ENCODE measurements at places on chromosomes 11 and 22. TPM values are rescaled to one million over a fixed set of nuclear protein-coding genes. Genes with fewer than 3 reads are reported as not detected.

GRCh38 chr11:69654001-69654659 lies 13.2 kb downstream of the CCND1 start:
- no peak for DNase-seq

KDM2A gene
- total RNA-seq, result 243 TPM

- no peak for DNase-seq
Observed at GRCh38 chr11:61023966-61024295, 52.5 kb downstream of the CD6 start.

OR52J3 gene
- not detected for total RNA-seq

MMP8 gene
- total RNA-seq, result not detected

GRCh38 chr11:100151944-100152343 lies 535.1 kb upstream of the ARHGAP42 start:
- no peak for DNase-seq

DNA sequence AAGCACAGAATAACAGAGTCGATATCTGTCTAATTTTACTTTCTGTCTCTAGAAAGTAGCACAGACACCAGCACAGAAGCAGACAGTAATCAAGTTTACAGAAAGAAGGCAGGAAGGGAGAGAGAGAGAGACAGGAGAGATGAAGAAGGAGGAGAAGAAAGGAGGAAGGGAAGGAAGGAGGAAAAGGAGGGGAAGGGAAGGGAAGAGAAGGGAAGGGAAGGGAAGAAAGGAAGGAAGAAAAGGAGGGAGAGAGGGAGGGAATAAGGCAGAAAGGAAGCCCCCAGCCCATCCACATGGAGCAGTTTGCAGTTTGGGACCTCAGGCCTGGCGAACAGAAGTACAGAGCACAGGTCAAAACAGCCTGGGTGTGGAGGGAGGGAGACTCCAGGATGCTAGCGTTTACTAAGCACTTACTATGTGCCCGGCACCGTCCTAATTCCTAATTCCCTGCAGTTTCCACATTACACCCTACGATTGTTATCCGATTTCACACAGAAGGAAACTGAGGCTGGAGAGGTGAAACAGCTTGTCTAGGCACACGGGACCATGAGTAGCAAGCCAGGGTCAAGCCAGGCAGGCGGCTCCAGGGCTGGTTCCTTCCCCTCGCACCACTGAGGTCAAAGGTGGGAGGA lies 46.0 kb upstream of the WNT7B start:
- DNase-seq, result no peak

DNA sequence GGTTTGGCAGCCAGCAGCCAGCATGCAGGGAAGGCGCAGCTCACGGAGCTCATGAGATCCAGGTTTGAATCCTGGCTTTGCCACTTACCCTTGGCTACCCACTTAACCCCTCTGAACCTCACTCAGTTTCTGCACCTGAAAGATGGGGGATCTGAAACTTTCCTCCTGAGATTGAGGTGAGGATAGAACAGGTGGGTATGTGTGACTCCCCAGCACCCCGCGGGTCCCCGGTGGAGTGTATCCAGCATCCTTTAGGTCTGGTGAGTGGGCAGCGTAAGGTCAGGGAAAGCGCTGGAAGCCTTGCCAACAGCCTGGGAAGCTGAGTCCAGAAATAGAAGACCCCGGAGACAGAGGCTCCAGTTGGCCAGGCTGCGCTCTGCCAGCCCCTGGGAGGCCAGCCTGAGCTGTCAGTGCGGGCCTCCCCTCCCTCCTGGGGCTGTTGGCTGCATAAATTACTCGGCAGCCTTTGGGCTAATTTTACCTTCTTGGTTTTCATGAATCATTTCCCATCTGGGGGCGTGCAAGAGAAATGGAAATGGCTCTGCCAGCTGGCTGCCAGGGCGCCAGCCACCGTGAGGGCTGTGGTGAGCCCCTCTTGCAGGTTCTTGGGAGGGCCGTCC lies 17.6 kb downstream of the PRDM11 start:
- DNase-seq, result no peak

- DNase-seq, result peak; percentile 58
Observed at GRCh38 chr22:33922349-33922681, 2.0 kb upstream of the LARGE1 start.

GRCh38 chr11:1231396-1232020 lies 8.6 kb downstream of the MUC5B start:
- DNase-seq, result no peak

PHF21B gene
- not detected for total RNA-seq

DNA sequence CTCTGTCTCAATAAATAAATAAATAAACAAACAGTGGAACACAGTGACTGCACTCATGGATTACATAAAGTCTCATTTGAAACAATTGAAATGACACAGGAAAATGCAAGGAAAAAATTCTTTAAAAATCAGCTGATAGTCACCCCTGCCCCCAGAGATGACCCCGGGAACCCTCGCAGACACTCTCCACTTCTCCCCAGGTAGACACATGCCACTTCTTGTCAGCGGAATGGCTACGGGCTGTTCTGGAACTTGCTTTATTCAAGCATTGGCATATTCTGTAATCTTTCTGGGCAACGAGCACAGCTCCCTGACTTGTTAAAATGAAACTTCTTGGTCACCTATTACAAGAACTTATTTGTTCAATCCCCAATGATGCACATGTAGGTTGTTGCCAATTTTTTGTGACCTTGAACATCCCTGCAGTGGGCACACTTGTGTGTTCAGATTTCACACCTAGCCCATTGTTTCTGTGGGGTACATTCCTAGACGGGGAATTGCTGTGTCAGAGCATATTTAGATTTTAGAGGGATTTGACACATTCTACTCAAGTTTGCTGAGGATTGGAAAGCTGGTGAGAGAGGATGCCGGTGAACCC lies 32.8 kb downstream of the MYEOV start:
- no peak for DNase-seq

DNA sequence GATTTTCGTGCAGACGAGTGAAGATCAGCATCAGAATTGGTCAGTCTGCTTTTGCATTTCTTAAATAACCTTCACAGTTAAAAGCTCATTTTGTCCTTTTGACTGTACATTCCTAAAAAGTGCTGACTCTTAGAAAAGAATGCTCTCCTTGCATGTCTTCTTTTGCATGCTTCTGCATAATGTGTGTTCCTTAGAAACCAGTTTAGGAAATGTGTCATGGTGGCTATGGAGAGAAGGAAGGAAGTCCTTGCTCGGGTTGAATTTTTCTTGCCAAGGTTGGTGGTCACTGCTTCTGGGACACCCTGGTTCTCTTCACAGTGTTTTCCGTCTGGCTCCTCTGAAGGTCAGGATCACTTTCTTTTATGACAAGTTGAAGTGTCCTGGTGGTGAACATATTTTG lies 6.8 kb downstream of the AP2A2 start:
- no peak for DNase-seq

OR8I2 gene
- total RNA-seq, result not detected

GRCh38 chr11:2924381-2924780 lies 4.8 kb downstream of the PHLDA2 start:
- no peak for DNase-seq

GRCh38 chr11:111344032-111344431 lies 35.0 kb downstream of the POU2AF1 start:
- DNase-seq, result no peak

- no peak for DNase-seq
Observed at GRCh38 chr11:85269109-85269508, 358.0 kb downstream of the DLG2 start.

LRRC32 gene
- total RNA-seq, result 1.0 TPM

DNA sequence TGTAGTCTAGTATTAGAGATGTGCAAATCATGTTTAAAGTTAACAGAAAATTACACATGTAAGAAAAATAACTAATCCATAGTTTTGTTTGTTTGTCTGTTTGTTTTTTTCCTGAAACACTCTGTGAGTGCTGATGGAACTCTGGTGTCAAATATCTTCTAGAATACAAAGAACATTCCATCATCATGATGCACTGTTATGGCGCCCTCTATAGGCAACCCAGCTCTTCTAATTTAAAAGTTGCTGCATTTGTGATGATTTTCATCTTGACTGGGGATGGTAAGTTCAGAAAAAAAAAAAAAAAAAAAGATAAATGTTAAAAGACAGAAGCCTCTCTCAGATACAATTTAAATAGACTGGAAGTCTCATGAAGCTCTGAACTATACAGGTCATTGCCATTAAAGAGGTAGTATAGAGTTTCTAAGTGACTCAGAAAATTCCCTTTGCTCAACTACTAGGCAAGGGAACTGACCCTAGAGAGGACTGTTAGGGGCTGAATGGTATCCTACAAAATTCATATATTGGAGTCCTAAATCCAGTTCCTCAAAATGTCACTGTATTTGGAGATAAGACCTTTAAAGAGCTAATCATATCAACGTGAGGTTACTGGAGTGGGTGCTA lies 597.2 kb upstream of the ANO3 start:
- no peak for DNase-seq

GRCh38 chr22:31269892-31270579 lies 22.3 kb downstream of the PIK3IP1 start:
- DNase-seq, result no peak

KCNJ11 gene
- total RNA-seq, result 2.0 TPM

- DNase-seq, result no peak
Observed at GRCh38 chr22:44621401-44622146, 80.4 kb upstream of the PRR5 start.

FAM180B gene
- 0.20 TPM for total RNA-seq

ANO5 gene
- not detected for total RNA-seq

DNA sequence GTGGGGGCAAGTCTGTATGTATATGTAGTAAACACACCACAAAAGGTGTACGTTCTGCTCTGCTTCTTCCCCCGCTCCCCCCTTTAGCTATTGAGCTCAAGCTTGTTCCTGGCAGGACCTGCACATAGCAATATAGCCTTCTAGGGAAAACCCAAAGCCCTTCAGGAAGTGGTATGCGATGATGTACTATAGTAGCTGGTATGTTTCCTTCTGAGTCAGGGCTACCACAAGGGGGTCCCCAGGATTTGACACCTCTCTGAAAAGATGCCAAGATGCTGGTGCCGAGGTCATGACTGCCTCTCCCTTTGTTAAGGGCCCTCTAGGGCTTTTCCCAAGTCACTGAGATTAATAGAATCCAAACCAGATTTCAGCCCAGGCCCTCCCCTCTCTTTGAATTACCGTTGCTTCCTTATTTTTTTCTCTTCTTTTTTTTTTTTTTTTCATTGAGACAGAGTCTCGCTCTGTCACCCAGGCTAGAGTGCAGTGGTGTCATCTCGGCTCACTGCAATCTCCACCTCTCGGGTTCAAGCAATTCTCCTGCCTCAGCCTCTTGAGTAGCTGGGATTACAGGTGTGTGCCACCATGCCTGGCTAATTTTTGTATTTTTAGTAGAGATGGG lies 268.4 kb downstream of the ETS1 start:
- peak; percentile 81 for DNase-seq

DNA sequence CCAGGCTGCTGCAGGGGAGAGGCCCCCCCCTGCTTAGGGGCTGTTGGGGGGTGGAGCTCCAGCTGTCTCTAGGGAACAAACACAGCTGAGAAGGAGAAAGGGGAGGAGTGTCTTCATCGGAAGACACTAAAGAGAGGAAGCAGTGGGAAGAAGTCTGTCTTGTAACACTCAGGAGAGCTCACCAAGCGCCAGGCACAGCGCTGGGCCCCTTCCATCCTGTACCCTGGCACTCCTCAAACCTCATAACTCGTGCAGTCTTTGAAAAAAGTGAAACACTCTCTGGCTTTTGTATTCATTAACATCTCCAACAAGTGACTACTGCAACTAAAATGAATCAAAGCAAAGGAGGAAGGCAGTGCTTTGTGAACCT lies 67.4 kb upstream of the PRDM11 start:
- peak; percentile 33 for DNase-seq

KLHDC7B gene
- total RNA-seq, result 6.2 TPM

- peak; percentile 79 for DNase-seq
Observed at GRCh38 chr22:33579448-33580093, 340.7 kb downstream of the LARGE1 start.

- no peak for DNase-seq
Observed at GRCh38 chr11:94882931-94883330, 90.4 kb downstream of the CWC15 start.

DNA sequence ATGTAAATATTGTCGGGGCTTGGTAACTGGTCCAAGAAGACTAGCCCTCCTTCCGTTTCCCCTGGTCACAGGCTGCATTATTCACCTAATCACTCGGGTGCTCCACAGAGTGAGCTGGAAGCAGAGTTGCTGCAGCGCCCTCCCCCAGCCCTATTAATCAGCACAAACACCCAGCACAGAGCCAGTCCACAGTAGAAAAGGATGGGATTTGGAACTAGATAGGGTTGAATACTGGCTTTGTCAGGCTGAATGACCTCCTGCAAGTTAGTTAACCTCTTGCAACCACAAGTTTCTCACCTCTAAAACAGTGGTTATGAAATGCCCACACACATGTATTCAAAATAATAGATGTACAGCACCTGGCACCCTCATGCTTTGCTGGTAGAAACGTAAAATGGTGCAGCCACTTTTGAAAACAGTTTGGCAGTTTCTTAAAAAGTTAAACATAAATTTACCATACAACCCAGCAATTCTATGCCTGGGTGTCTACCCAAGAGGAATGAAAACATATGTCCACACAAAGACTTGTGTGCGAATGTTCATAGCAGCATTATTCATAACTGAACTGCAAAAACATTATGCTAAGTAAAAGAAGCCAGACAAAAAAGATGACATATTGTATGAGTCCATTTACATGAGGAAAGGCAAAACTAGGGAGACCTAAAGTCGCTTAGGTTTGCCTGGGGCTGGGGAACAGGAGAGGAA lies 31.7 kb upstream of the APLP2 start:
- DNase-seq, result no peak

DNA sequence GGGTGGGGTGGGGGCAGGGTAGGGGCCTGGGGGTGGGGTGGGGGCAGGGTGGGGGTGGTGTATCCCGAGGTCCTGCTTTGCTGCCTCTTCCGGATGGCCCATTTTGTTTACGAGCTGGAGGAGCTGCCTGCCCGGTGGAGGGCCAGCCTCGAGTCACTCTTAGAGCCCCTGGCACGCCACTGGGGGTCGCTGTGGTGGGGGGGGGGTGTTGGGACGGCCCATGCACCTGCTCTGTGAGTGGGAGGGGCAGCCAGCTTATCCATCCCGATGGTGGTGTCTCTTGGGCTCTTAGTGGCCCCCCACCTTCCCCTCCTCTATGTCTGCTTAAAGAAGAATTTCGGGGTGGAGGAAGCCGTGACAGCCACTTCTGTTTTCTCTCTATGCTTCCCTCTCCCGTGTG lies 24.6 kb downstream of the MRGPRD start:
- DNase-seq, result peak; percentile 53

DNA sequence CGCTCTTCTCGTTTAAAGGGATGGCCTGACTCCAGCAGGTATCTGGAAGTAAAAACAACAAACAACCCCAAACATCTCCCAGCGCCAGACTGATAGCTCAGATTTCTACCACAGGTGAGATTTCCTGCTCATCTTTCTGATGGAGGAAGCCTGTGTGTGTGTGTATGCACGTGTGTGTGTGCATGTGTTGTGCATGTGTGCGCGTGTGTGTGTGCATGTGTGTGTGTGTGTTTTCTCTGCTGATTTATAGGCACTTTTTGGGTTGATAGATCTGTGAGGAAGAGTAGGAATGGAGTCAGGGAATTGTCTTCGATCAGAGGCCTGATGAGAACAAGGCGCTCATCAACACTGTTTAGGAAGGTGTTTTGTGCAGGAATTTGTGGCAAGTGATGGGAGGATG lies 103.0 kb downstream of the PKNOX2 start:
- no peak for DNase-seq

- peak; percentile 84 for DNase-seq
Observed at GRCh38 chr11:102293873-102294601, 23.2 kb upstream of the BIRC3 start.

GRCh38 chr22:20948450-20948849 lies 18.6 kb upstream of the AIFM3 start:
- no peak for DNase-seq

GRCh38 chr11:123103326-123103980 lies 41.5 kb upstream of the HSPA8 start:
- DNase-seq, result peak; percentile 40

C11orf16 gene
- not detected for total RNA-seq

Data from B cell (primary cell).